ENCODE measurements at places on chromosomes 1 and 21.

- no peak for DNase-seq
Observed at GRCh38 chr1:99935534-99935933, 34.3 kb upstream of the SLC35A3 start.

GRCh38 chr1:8733484-8733883 lies 84.0 kb downstream of the RERE start:
- no peak for DNase-seq

DNA sequence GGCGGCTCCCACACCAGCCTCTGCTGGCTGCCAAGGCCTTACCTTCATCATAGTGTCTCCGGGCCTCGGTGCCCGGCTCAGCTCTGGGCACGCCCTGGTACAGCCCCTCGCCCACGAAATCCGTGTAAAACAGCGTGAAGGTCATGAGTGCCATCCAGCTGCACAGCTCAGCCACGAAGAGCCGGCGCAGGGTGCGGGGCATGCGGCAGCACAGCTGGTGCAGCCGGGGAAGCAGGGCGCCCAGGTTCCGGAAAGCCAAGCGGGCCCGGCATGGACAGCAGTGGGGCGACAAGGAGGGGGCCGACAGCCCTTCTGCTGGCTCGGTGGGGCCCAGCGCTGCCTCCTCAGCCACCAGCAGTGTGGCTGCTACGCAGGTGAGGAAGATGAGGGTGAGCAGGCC lies 17.5 kb downstream of the SLC45A3 start:
- DNase-seq = no peak

DNA sequence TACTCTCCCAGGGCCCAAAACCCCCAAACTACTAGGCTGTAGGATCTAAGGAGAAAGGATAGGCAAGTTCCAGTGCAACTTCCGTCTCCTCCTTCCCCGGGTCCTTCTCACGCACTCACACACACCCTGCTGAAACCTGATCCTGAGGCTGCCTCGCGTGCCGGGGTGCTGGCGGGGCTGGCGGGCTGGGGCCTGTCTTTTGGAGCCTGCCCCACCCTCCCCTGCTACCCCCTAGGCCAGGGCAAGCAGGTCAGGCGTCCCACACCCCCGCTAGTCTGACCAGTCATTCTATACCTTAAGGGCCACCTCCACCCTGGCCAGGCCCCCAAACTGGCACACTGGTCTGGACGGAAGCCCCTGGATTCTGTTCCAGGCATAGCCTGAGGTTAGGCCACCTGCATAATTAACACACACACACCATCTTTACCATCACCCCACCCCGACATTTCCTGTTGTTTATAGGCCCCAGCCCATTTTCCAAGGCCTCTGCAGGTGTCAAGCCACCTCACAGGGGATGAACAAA lies 48.3 kb upstream of the ARTN start:
- no peak for DNase-seq

DNA sequence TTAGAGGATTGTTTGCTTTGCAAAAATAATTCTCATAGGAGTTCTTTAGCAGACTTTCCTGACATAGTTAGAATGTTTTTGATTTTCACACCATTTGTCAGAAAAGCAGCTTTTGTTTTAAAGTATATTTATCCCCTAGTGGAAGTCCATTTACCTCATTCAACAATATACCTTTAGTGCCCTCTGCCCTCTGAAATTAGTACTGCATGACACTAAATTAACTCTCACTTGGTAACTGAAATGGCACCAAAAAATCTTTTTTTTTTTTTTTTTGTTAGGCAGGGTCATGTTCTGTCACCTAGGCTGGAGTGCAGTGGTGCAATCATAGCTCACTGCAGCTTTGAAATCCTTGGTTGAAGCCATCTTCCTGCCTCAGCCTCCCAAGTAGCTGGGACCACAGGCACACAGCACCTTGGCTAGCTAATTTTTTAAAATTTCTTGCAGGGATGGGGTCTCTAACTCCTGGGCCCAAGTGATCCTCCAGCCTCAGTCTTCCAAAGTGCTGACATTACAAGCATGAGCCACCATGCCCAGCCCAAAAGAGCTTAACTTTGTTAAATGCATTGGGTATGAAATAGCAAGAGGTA lies 13.6 kb downstream of the LRRC42 start:
- no peak for DNase-seq

DNA sequence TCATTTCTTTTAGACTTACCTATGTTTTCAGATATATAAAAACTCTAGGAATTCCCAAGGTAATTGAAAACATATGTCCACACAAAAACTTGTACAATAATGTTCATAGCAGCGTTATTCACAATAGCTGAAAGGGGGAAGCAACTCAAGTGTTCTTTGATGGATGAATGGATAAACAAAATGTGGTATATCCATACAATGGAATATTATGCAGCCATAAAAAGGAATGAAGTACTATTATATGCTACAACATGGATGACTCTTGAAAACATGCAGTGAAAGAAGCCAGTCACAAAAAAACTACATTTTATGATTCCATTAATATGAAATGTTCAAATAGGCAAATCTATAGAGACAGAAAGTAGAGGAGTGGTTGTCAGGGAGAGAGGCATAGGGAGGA lies 62.2 kb upstream of the WDR26 start:
- no peak for DNase-seq

DNA sequence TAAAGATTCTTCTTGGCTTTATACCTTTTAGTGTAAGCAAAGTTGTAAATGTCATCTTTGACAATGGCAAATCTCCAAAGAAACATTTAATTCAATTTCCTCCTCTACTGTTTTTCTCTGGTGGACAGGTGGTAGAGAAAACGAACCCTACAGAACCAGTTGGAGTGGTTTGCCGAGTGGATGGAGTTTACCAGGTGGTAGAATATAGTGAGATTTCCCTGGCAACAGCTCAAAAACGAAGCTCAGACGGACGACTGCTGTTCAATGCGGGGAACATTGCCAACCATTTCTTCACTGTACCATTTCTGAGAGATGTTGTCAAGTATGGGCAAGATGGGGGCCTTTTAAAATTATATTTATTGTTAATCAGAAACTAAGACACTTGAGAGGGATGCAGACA lies 25.8 kb downstream of the UAP1 start:
- no peak for DNase-seq

DNA sequence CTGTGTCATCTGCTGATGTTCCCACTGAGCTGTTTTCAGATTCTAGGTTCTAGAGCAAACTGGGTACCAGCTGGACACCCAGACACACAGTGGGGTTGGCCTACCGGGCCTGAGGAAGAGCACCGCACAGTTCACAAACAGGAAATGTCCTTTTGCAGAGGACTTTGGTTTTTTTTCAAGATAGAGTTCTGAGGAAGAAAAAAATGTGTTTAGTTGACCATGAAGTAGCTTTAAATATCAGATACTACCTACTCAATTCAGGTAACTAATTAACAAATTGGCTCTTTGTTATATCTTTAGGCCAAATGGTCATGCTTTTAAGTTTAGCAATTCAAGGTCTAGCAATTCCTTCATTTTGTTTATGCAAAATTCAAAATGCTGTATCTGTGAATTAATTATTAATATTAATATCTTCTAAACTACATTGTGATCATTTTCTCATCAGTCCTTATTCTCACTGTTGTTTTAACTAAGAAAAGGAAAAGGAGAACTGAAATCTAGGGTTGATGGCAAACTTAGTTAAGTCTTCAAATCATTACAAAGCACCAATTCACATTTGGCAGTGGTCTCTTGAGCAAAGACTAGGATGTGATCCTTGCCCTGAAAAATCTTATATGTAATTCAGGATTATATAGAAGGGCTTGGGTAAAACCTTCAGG lies 17.2 kb upstream of the NCF2 start:
- DNase-seq = no peak

DNA sequence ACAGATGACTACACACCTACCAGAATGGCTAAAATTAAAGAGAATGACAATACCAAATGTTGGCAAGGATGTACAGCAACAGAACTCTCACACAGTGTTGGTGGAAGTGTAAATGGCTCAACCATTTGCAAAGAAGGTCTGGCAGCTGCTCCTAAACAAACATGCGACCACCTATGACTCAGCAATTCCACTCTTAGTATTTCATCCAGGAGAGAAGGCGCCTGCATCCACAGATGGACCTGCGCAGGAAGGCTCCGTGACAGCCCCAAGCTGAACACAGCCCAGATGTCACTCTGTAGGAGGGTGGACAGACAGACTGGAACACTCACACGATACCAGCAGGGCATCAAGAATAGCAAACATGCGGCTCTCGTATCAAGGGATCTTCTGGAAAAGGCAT lies 6.7 kb downstream of the PTTG1IP start:
- DNase-seq = no peak

DNA sequence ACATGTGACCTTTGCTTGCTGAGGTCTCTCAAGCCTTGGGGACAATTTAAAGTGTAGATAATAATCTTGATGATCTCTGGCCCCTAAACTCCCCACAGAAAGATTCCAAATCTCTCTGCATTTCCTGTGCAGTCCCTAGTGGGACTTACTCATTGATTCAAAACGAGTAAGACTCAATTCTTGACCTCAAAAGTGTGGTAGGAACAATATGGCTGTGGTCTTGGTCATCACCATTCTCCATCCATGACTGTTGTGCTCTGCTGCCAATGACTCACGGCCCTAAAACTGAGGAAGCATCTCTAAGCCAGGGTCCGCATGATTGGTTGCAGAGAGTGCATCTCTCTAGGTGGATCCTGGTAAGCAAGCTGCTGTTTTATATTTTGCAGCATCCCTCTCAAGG lies 268.0 kb downstream of the PTGER3 start:
- DNase-seq = peak; percentile 70

GRCh38 chr1:206476591-206476990 lies 6.3 kb downstream of the IKBKE start:
- no peak for DNase-seq

GRCh38 chr1:79055856-79056255 lies 49.3 kb upstream of the ADGRL4 start:
- DNase-seq = no peak

DNA sequence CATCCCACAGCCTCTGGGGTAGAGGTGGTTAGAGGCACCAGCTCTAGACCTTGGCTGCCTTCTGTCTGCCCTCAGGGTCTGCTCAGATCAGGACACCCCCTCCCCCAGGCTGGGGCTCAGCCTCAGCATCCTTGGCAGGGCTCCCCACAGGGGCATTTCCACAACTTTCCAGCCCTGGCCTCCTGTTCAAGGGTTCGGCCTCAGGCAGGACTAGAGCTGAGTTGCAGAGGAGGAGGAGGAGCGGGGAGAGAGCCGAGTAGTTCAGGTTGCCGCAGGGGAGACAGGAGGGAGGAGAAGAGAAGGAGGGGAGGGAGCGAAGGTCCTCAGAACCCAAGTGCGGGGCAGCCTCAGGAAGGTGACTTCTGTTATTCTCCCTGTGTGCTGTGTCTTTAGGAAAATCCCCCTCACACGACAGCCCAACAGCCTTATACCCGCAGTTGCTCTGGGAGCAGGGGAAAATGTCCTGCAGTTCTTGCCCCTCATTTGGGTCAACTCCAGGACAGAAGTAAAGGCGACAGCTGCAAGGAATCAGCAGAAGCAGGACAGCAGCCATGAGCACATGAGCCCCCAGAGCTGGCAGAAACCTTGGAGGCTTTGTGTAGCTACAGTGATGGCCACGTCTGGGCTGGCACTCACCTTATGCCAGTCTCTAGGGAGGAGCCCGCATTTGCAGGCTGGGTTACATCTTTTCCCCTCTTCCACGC lies 46.5 kb upstream of the TENT5B start:
- DNase-seq = no peak

GRCh38 chr1:46130606-46131005 lies 1.8 kb downstream of the PIK3R3 start:
- no peak for DNase-seq

- DNase-seq = no peak
Observed at GRCh38 chr21:43639470-43640353, 19.6 kb downstream of the HSF2BP start.

DNA sequence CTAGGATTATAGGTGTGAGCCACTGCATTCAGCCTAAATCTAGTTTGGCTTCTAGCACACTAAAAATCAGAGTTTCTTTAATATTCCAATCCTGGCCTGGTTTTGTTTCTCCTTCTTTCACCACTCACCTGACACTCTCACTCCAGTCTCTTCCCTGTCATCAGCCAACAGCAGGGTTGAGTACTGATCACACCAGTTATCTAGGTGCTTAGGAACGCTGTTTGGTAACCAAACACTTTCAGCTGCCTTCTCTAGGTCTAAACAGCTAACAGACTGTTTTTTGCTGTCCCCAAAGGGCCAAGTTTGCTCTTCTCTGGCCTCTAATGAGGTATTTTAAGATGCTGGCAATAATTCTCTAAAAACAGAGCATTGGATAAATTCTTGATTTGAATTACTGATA lies 17.7 kb upstream of the FRRS1 start:
- DNase-seq = no peak

DNA sequence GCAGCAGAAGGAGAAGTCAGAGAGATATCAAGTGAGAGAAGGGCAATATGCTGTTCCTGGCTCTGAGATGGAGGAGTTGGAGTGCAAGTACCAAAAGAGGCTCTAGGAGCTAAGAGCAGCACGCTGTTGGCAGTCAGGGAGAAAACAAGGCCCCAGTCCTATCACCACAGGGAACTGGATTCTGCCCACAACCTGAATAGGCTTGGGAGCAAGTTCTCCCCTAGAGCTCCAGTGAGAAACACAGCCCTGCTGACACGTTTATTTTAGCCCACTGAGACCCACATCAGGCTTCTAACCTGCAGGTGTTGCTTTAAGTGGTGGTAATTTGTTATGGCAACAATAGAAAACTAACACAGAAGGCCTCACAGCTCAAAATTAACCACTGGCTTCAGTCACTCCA lies 31.8 kb upstream of the ZNF644 start:
- DNase-seq = no peak

DNA sequence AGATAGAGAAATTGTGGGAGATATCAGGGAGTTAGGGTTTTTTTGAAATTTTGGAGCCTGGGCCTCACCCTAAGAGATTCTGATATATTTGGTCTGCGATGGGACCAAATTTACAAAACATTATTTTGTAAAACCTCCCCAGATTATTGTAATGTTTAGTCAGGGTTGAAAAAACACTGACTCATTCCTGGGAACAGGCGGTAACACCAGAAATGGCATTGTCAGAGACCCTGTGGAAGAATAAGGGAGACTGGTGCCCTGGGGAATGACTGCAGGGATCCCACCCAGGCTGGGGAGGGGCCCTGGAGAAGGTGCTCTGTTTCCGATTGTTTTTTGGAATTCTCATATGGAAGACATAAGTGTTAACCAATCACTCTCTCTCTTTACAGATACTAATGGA lies 13.1 kb upstream of the STRIP1 start:
- DNase-seq = no peak

DNA sequence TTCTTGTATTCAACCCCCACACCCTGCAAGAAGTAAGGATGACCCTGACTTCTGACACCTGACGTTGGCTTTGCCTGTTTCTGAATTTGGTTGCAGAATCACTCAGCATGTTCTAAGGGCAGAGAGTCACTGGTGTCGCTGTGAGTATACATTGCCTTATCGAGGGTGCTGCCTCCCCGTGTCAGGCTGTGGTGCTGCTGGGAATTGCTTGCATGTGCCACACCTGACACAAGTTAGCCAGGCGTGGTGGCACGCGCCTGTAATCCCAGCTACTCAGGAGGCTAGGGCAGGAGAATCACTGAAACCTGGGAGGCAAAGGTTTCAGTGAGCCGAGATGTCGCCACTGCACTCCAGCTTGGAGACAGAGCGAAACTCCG lies 45.9 kb downstream of the WDR4 start:
- DNase-seq = no peak
